ENCODE measurements at places on chromosomes 3 and 15.

DNA sequence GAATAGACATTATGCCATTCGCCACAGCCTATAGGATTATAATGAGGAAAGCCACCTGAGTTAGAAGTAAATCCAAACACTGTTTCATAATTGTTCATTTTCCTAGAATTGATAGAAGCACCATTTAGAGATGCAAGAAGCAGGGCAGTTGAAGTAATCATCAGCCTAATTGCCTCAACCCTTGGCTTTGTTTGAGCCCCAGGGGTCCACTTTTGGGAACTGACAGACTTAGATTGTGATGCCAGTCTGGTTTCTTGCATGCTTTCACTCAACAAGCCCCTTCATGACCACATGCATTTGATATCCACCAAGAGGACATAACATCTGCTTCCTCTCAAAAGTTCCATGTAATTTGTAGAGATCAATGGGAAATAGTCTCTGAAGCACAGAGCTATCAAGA lies 97.2 kb upstream of the COL8A1 start:
- DNase-seq: no peak

DNA sequence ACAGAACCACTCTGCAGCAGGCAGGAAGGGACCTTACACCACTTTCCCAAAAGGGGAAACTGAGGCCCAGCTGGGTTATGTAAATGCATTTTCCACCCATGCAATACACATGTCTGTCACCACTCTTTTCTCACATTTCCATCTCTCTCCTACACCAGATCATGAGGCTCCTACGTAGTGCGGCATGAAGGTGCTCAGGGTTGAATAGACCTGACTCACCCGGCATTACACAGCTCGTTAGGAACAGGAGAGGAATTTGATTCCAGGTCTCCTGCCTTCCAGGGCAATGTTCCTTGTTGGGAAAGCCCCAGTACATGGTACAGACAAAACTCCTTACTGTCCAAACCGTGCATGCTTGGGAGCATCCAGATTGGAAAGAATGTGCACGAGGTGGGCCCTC lies 61.9 kb upstream of the DCLK3 start:
- no peak for DNase-seq

- DNase-seq: no peak
Observed at GRCh38 chr3:133159498-133160475, 121.6 kb downstream of the TMEM108 start.

DNA sequence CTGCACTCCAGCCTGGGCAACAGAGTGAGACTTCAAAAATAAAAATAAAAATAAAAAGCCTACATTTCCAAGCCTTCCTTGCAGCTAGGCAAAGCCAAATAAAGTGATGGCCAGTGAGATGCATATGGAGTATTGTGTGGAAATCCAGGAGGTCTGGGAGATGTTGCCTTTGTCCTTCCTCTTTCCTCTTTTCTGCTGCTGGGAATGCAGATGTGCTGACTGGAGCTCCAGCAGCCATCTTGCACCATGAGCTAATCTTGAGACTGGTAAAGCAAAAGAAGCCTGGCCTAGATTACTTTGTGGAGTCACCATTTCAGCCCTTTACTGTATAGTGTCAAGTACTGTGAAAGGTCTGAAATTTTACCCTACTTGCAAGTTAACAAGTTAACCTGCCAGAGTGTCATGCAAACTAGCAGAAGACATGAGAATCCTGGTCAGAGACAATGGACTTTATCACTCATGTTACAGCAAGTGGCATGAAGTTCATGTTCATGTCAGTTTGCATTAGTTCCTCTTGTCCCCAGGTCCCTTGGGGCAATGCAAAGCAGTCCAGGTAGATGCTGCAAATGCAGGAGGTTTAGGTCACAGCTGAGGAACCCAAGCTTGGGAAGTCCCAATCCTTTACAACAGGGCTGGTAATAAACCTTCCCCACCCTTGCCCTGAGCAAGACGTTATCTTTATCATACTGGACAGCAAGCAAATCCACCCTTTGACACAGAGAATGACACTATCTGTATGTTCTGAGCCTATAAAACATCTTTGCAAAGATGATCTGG lies 103.1 kb downstream of the TLE3 start:
- no peak for DNase-seq

DNA sequence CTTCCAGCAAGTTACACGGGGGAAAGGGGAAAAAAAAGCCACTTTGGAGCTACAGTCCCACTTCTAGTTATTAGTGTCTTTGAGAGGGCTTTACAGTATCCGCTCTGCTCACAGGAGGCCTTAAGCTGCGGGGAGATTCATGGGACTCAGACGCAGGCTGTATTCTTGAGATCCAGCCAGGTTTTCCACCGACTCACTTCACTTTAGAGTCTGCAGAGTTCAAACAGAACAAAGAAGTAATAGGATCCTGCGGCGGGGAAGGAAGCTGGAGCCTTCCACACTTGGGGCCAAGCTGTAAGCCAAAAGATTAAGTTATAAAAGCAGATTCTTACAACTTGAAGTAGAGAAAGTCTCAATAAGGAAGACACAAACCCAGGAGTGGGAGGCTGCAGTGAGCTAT lies 60.2 kb upstream of the FAM174B start:
- no peak for DNase-seq

- no peak for DNase-seq
Observed at GRCh38 chr3:190941694-190942260, 79.3 kb upstream of the GMNC start.

GRCh38 chr3:27451842-27452241 lies 32.3 kb downstream of the SLC4A7 start:
- DNase-seq: no peak
